Central memory CD4-positive, alpha-beta T cell (primary cell): ENCODE measurements at places on chromosomes 6 and 20.

- DNase-seq: no peak
These were observed 299.3 kb downstream of the HIVEP2 start for GRCh38 chr6:142645663-142646062.

- DNase-seq: peak; percentile 25
These were observed 1.2 kb downstream of the GSTA5 start for GRCh38 chr6:52839124-52840055.

DNA sequence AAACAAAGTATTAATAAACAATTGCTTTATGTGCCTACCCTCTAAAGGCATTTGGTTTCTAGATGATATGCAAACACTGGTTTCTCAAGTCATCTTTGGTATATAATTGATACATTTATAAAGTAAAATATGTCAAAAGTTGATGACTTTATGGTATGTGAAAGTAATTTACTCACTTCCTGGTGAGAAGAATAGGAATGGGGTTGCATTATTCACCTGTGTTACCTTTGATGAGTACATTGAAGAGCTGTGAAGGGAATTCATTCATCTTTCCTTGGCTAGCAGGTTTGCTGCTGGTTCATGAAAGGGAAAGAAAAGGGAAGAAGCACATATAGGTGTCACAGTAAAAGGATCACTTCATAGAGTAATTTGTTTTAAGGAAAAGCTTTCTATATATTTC, 20.4 kb downstream of the RNF217 start:
- DNase-seq: no peak

DNA sequence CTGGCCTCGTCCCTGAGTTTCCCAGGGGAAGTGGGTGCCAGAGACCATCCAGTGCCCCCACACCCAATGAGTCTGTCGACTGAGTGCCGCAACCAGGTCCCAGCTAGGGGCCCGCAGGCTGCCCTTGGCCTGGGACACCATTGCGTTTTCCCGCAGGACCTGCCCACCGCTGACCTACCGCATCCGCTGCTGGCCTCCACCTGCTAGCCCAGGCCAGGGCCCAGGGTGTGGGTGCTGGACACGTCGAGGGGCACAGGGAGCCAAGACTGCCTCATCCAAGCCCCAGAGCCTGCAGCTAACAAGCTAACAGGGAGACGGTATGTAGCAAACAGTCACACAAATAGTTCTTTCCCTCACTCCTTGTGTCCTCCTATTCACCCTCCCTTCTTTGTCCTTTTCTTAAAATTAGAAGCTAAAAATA, 97.7 kb downstream of the TMEM242 start:
- DNase-seq: no peak

DNA sequence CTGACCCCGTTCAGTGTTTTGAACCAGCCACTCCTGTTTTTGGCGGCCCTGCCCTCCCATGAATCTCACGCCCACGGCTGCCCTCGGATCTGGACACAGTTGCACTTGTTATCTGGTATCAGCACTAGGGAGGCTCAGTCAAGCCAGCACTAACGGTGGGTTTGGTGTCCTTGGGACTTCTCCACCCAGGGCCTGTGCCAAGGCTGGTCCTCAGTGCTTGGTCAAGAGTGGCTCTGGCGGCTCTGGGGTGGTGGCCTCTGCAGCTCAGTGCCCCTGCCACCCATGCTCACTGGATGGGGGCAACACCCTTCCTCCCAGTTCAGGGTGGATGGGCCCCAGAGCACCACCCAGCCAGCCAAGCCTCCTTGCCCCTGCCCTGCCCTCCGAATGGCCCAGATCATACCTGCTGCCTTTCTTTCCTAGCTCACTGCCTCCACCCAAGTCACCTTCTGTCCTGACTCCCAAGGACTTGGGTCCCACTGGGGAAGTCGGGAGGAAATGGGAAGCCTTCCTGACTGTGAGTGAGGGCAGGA, 54.7 kb downstream of the SSR1 start:
- no peak for DNase-seq

DNA sequence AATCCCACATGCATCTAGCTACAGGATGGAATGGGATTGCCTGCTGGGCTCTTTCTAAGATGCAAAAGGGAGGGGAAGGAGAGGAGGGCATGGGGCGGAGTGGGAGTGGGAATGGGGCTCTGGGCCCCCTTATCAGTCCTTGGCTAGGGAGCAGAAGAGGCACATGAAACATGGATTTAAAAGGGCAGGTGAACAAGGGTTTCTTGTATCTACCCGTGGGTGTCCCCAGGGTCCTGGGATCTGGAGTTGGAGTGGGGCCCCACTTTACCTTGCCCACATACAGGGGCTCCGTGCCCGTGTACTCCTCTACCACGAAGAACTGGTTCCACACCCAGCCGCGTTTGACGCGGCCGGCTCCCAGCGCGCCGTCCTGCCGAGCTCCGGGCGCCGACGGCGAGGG, 57.5 kb downstream of the CDH22 start:
- no peak for DNase-seq

DNA sequence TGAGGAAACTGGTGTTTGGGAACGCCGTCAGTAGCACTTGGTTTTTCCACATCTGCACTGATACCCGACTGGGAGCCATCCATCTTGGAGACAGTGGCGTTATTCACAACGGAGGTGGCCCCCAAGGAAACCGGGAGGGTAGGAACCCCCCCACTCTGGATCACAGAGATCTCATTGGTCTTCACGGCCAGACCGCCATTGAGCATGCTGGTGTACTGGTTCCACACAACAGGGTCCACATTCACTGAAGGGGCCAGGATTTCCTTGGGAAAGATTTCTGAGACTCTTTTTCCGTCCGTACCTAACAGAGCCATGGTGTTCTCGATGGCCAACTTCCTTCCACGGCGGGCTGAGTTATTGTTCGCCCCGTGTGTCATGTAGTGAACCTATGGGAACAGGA, 16.1 kb upstream of the ATP9A start:
- DNase-seq: no peak

- DNase-seq: no peak
These were observed 28.5 kb downstream of the B4GALT5 start for GRCh38 chr20:49685161-49685601.

DNA sequence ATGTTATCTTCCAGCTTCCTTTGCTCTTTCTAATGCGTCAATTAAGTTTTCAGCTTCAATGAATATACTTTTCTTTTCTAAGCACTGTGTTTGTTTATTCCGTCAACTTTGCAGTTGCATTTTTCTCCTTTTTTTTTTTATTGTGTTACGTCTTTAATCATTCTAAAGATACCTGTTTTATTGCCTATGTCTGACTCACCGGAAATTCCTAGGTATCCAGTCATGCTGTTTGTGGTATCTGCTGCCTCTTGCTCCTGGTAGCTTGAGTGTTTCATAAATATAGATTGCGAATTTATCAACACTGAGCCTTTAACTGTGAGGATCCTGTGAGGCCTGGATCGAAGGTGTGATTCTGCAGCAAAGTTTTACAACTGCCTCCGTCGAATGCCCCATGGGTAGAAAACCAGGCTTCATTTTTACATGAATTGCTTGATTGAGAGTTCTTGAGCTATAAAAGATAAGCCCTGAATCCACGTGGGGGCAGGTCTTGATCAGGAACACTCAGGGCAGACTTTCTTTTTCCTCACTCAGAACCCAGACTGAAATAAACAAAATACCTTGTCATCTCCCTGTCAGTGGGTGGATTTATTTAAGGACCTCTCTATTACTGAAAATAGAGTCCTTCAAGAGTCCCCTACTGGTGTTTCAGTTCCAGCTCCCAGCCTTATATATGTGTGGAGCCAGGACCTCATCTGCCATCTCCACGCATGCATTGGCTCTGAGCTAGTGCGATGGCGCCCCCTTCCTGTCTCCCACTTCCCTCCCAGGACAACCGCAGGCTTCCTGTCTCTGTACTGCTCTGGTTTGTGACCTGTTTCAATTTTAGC, 60.1 kb upstream of the LRRC1 start:
- no peak for DNase-seq

DNA sequence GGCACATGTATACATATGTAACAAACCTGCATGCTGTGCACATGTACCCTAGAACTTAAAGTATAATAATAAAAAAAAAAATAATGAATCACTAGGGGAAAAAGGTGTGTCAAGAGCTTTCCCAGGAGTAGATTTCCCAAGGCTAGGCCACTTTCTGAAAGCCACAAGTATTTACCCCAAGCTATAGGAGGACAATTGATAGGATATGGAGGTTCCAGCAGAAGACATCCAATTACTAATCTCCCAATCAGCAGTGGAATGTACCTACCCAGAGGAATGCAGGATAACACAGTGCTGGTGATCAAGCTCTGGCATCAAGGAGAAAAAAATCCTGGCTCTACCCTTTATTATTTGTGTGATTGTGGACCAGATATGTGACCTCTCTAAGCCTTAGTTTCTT, 562.7 kb downstream of the RFPL4B start:
- no peak for DNase-seq

- DNase-seq: no peak
These were observed 82.8 kb downstream of the CCDC170 start for GRCh38 chr6:151576633-151577032.

DNA sequence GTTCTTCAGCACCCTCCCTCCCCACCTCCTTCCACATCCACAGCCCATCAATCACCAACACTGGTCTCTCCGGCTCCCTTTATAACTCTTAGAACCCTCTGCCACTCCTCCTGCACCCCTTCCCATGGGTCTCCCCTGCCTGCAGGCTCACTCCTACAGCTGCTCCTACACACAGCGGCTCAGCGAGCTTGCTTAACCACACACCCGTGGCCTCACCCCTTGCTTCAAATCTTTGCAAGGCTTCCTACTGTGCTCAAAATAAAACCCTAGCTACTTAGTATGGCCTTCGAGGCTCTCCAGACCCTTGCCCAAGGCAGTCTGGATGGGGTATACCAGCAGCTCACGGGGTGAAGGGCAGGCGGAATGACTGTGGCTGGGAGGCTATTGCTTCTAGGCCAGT, 63.7 kb downstream of the JPH2 start:
- DNase-seq: no peak

DNA sequence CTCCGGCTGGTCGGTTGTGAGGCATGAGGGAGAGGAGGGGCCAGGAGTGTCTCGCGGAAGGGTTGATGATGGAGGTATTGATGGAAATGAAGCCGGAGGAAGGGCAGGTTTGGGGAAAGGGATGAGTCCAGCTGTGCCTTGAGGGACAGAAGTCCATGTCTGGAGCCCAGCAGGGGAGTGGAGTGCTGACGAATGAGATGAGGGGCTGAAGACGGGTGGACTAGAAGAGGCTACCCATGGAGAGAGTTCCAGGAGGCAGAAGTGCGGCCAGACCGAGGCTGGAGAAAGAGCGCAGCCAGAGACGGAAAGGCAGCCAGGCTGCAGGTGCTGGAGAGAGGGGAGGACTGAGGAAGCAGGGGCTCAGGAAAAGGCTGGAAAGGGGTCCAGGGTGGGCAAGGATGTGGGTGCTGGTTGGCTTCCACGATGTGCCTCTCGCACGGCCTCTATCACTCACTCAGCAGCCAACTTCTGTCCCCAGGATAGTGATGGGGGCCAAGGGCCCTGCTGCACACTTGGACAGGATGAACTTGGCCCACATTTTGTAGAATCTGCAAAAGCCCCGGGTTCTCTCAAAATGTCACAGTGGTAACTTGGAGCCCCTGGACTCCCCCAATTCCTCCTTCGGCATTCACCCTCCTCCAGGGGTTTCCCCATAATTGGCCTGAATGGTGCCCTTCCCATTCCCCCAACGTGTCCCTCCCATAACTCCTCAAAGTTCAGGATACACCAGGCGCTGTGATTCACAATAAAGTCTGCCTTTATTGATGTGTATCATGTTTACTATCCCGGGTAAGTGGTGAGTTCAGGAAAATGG, 627 bp upstream of the EIF6 start:
- no peak for DNase-seq

DNA sequence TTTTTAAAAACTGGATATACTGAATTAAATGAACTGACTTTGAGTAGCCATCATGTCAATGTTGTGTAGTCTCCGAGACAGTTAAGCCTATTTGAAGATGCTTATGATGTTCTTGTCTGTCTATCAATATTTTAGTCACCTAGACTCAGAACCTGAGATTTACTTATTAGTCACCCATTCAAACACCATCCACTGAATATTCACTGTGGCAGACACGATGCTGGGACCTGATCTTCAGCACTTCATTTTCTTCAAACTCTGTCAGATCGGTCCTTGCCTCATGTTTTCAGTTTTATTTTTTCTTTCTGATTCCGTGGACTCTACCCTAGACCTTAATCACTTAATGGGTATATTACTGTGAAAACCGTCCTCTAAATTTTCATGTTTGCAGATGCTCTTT, 123.7 kb upstream of the MCHR2 start:
- DNase-seq: no peak
